ENCODE measurements at places on chromosomes 7 and 10. TPM values are rescaled to one million over a fixed set of nuclear protein-coding genes. Genes with fewer than 3 reads are reported as not detected.
A peak's percentile ranks its signal among the peaks of the same experiment; 100 is the strongest.

ZFAND2A gene
- total RNA-seq: 9.2 TPM

GNGT1 gene
- not detected for total RNA-seq

SPDYE5 gene
- not detected for total RNA-seq

FAM221A gene
- 16.6 TPM for total RNA-seq

HOXA13 gene
- not detected for total RNA-seq

DNA sequence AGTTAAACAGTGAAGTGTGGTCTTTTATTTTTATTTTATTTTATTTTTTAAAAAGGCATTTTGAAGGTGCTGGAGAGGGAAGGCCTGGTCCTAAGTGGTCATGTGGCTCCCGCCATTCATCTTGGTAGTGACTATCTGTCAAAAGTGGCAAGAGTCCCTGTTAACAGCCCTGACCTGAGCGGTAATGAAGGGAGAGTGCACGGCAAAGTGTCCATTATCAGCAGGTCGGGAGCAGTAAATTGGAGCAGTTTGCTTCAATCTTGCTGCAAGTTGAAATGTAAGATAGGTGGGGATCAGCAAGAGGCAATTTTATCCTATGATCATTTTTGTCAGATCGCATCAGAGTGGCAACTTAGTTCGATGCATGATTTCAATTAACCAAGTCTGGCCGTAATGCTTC lies 227.4 kb upstream of the SP4 start:
- no peak for DNase-seq

DNA sequence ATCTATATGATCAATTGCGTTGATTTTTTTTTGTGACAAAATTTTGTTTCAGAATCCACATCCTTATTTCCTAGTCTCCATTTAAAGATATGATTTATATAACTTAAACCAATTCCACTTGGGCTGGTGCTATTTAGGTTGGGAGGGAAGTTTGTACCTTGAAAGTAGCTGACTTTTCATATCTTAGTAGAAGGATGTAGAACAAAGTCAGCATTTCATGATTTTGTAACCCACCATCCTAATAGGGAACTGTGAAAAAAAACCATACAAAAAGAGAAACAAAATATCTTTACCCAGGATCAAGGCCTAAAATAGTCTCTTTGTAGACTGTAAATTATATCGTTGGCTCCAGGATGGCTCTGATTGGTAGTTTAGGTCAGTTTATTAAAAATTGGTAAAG lies 8.3 kb downstream of the HECTD2 start:
- no peak for DNase-seq

GRCh38 chr7:32659853-32660252 lies 164.6 kb downstream of the AVL9 start:
- DNase-seq: no peak

DNA sequence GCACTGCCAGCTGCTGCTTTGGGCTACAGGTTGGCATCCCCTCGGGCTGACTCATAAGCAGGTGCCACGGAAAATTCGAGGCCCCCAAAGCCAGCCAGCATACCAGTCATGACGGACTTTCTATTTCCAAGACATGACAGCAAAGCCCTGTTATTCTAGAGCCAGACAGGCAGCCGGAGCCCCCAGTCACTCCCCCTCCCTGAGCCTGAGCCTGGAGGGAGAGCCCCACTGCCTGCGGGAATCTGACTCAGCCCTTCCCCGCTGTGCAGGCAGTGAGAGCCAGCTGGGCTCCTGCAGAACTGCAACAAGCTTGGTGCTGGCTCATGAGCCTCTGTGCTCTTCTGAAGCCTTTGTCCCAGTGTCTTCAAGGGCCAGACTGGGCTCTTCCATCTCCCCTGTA lies 15.8 kb downstream of the BTBD16 start:
- peak; percentile 77 for DNase-seq

DNA sequence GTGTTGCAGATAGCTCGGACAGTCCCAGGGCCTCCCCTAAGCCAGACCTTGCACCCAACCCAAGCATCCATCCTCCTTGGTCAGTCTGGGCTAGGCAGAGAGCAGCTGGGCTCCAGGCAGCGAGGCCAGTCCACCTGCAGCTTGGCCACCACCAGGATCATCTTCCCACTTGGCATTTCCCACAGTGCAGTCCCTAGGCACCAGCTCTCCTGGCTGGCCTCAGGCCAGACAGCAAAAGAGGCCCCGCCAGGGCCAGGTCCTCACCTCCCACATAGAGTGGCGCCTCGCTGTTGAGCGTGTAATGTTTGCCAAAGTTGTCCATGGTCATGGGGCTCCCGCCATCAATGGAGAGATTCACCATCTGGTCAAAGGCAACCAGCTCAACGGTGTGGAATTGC lies 171.7 kb downstream of the LCOR start:
- no peak for DNase-seq

DNA sequence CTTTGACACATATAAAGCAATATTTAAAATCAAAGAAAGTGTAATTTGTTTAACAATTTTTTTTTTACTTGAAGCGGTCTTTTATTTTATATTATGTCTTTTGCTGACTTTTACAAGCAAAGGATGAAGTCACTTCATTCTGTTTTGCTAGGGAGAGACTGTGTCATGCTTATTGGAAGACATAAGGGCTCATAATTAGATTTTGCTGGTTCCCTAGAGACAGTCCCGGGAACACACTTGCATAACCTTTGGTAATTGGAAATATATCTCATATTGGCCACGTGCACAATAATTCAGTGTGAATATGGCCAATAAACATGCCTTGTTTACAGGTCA lies 448 bp upstream of the NET1 start:
- no peak for DNase-seq

DNA sequence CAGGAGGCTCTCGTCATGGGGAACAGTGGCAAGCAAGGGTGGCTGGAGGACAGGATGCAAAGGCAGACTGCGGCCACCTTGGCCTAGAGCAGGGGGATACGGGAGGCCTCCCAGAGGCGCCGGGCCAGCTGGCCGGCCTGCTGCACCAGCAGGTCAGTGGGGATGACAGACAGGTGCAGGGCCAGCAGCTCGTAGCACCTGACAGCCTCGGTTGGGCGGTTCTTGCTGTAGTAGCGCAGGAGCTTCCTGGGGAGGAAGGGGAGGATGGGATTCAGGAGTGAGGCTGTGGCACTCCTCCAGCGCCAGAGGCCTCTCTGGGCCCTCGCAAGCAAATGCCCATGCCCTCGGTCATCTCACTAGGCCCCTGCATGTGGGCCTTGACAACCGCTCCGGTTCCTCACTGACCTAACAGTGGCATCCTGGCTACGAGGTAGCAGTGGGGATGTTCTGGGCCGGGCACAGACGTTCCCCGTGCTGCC lies 2.5 kb upstream of the PYROXD2 start:
- DNase-seq: no peak

DNA sequence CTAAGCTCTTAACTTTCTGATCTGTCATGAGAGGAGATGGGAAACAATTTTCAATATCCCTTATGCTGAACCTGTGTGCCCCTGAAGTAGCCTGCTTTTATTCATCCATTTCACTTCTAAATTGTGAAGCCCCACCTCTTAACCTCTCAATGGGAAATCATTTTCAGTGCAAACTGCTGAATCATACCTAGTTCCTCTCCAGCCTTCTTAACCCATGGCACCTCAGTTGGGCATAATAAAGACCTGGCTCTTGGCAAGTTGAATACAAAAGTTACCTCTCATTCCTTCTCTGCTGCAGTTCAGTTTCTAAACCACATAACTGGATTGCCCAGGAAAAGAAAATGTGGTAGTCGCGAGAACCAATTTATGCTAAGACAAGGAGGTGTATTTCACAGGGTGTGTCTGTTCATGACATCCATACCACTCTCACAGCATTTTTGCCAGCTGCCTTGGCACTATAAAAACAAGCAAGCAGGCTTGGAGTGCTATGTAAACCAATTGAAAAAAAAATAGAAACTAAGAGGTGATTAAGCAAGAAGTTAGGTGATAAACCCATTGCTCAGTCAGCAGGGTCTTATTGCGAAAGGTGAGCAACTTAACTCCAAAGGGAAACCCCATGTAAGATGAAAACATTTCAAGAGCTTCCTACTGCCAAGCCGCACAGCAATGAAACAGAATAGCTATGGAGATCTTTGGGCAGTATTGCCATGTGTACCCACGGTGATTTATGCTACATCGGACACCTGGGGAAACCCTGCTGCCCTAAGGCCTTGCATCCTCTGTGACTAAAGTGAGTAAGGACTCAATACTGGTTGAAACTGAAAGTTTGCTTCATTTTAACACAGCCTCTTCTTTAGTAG lies 57.0 kb upstream of the DKK1 start:
- DNase-seq: no peak

- DNase-seq: no peak
Observed at GRCh38 chr10:67926951-67927350, 42.5 kb downstream of the SIRT1 start.

DNA sequence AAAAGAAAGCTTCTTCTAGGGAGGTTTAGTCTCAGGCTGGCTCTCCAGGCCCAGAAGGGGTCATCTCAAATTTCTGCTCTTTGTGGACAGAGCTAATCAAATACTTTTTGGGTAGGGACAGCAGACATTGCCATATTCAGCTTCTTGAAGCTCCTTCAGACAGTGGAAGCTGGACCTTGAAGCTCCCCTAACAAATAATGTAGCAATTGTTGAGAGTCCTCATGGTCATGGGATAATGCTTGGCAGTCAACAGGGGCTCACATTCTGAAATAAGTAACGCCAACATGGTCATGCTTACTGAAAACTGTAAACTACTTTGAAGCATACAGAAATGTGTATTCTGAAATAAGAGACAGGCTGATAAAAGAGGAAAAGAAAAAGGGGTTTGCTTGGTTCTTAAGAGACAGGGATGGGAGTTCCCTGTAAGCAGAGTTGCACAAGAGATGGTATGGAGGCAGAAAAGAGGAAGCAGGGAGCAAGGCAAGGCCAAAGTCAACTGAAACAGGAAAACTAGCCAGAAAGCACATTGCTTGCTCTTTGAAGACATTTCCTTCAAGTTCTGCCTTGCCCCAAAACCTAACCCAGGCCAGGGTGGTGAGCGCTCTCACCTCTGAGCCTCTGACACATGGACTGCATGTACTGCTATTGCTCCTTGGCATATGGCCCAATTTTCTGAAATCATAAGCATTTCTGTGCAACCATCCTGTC lies 53.1 kb upstream of the KMT2E start:
- no peak for DNase-seq

DNA sequence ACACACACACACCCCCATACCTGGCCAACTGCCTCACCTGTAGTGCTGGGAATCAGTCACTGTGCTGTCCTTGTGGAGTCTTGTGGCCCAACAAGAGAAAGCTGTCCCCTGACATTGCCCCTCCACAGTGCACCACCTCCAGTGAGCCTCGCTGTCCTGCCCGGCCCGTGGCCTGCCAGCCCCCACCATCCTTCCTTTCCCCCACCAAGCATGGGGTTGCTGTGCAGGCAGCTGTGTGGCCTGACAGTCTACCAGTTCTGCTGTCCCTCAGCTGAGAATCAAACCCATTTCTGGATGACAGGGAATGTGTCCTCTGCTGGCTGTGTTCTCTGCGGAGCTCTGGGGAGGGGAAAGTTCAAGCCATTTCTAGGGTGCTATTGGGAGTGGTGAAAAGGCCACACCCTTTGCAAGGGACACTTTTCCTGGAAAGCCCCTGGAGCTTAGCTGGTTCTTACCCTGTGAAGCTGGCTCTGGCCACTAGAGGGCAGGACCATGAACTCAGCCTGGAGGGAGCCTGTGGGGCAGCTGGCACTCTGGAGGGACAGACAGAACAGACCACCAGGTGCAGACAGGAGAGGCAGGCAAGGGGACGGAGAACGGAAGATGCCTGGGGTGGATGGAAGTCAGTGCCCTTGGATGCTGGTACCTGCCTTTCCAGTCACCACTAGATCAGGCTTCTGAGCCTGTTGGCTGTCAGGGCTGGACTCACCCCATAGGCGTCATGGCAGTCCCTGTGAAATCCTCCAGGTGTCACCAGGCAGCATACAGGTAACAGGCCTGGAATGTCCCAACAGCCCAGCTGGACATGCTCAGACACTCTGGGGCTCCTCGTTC lies 10.5 kb upstream of the MTPAP start:
- peak; percentile 80 for DNase-seq

GRCh38 chr7:18475488-18475887 lies 20.1 kb upstream of the HDAC9 start:
- DNase-seq: no peak

DNA sequence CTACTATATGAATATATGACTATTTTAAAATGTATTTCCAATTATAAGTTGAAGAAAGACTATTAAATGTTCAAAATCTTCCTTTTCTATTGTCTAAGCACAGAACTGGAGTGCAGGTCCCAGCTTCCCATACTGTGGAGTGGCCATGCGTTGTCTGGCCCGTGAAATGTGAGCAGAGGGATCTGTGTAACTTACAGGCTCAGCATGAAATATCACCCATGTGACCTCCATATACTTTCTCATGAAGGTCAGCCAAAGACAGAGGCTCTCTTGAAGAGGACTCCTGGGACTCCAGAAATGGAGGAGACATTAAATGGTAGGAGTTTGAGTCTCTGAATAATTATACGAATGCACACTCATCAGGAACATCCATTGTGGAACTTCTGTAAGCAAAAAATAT lies 92.4 kb upstream of the CAV2 start:
- DNase-seq: no peak

- DNase-seq: no peak
Observed at GRCh38 chr7:142851919-142852318, 3.0 kb upstream of the EPHB6 start.

DNA sequence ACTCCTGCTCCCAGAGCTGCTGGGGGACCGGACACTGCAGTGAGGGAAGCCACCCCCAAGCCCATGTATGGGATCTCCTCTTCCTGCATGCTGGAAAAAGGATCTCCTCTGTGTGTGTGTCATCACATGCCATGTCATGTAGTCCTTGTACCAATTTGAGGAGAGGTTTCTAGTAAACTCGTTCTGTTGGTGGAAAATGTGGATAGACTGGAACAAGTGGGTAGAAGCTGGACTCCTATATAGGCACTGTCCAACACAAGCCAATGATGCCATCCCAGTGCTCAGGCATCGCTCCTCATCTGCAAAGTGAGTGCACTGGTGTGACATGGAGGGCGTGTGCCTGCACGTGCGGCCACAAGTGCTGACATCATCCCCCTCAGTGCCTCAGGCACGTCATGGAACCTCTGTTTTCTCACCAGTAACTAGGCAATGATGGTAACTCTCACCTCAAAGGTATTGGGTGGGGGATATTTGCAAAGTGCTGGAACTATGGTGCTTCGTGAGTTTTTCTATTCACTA lies 19.3 kb downstream of the MYO1G start:
- no peak for DNase-seq

GRCh38 chr10:80532571-80532970 lies 5.1 kb upstream of the SH2D4B start:
- no peak for DNase-seq

DNA sequence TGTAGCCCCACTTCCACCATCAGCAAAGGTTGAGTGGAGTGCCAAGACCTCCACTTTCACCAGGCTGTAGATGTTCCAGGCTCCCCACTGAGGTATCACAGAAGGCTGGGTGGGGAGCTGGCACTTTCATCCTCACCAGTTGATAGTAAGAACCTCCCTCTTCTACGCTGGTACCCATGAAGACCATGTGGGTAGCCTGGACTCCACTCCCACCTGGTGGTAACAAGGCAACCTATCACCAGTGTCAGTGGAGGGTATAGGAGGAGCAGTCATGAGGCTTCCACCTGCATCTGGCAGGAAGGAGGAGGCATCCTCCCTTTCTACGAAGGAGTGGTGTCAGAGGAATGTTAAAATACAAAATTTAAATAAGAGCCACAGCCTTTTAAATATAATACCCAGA lies 4.4 kb downstream of the SMIM30 start:
- DNase-seq: no peak

GRCh38 chr10:84005403-84005802 lies 133.9 kb upstream of the GHITM start:
- DNase-seq: no peak
